ENCODE measurements at places on chromosomes 5 and 9. TPM values are rescaled to one million over a fixed set of nuclear protein-coding genes. Genes with fewer than 3 reads are reported as not detected.

Gene POU5F2
- total RNA-seq = 0.43 TPM

Gene ARID3C
- total RNA-seq = 0.76 TPM

Gene TMEM252
- total RNA-seq = not detected

Gene SLC24A2
- not detected for total RNA-seq

Gene CARTPT
- not detected for total RNA-seq

Gene NRG2
- total RNA-seq = 0.14 TPM

Gene IFNA2
- total RNA-seq = not detected

Gene SPINK13
- total RNA-seq = not detected
